ENCODE measurements at places on chromosomes 11 and 22.

DNA sequence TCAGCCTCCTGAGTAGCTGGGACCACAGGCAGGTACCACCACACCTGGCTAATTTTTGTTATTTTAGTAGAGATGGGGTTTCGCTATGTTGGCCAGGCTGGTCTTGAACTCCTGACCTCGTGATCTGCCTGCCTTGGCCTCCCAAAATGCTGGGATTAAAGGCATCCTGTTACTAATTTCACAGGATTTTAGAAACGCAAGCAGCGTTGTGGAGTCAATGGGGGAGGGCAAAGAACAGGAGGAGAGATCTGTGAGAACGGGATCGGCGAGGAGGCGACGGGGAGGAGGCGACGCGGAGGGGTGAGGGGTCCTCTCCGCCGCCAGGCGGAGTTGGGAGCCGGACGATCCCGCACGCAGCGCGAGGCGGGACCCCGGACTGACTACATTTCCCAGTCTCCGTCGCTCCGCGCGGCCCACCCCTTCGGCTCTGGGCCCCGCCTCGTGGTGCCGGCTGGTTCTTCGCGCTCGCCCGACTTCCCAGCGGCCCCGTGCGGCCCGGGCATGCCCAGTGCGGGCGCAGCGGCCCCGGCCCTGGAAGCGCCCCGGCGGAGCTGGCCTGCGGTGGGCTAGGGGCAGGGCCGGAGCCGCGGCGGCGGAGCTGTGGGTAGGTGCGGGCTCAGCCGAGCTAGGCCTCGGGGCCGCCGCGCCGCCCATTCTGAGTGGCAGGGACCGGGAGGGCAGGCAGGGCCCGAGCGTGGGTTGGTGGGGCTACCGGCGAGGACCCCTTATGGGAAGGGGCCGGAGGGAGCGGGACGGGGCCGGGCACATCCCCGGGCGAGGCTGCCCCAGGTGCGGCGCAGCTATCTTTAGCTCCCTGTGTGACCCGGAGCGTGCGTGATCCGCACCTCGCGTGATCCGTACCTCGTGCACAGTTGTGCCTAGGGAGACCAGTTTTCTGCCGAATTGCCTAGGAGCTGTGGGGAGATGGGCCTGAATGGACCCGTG, at the start of gene EI24:
EI24 (plus strand) TSS at position 508 of the 945 bp plus-strand sequence. CDS start 3,051 bp downstream, outside the sequence.
- DNase-seq: peak; percentile 89

GRCh38 chr11:8671651-8672062, 10.8 kb downstream of the TRIM66 start:
- no peak for DNase-seq

DNA sequence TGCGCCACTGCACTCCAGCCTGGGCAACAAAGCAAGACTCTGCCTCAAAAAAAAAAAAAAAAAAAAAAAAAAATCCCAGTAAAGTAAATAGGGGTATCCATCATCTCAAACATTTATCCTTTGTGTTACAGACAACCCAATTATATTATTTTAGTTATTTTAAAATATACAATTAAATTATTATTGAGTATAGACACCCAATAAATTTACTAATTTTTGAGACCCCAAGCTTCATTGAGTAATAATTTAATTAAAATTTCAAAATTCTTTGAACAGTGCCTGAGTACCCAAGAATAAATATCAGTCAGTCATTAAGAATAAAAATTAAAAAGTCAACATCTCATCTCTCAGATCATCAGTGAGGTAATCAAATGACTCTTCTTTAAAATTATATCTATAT, at the start of gene OR52N4:
OR52N4 (plus strand) TSS at position 301 of the 400 bp plus-strand sequence. CDS start 498 bp downstream, outside the sequence.
- DNase-seq: no peak

DNA sequence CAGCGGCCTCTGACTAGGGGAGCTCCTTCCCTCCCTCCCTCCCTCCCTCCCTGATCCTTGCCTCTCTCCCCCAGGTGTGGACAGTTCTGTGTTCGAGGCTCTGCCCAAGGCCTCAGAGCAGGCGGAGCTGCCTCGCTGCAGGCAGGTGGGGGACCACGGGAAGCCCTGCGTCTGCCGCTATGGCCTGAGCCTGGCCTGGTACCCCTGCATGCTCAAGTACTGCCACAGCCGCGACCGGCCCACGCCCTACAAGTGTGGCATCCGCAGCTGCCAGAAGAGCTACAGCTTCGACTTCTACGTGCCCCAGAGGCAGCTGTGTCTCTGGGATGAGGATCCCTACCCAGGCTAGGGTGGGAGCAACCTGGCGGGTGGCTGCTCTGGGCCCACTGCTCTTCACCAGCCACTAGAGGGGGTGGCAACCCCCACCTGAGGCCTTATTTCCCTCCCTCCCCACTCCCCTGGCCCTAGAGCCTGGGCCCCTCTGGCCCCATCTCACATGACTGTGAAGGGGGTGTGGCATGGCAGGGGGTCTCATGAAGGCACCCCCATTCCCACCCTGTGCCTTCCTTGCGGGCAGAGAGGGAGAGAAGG, 11.1 kb upstream of the POU2F3 start:
- DNase-seq: no peak

DNA sequence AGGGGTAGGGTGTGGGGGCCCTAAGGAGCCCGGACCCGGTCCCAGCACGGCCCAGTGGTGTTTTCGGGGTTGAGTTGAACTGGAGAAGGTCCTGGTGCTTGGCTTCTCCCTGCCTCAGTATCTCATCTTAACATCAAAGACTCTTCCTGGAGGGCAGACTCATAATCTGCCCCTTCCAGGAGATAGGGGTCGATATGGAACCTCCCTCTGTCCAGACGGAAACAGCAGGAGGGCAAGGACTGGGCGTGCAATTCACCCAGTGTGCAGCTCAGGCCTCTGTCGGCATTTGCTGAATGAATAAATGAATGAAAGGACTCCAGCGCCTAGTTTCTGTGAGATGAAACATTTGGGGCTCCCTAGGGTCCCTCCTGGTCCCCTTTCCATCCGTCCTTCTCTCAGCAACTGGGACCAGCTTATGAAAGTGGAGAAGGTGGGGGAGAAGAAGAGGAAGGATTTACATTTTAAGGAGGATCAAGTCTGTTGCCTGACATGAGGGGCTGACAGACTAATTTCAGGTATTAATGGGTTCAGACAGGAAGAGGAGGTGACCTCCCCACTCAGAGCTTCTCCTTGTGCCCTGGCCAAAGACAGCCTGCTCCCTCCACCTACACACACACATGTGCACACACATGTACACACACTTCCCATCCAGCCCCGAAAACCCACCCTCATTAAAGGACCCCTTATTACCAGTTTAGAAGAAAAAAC, 1.1 kb upstream of the SHISA8 start:
- DNase-seq: no peak

DNA sequence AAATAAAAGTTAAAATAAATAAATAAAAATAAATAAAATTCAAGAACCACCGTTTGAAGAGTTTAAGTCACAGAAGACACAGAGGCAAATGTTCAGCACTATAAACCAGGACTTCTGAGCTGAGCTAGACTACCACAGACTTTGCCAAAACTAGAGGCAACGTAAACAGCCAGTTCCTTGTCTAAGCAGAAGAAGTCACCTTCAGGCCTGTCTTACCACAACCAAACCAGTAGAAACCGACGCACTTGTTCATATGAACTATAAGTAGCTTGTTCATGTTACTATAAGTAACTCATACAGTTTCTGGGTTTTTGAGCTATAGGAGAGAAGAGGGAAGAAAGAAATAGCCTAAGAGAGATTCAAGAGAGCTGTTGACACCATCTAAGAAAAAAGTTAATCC, 48.3 kb downstream of the NNMT start:
- DNase-seq: no peak

- peak; percentile 85 for DNase-seq
Measured at GRCh38 chr11:95242845-95243605, 12.0 kb upstream of the SESN3 start.

DNA sequence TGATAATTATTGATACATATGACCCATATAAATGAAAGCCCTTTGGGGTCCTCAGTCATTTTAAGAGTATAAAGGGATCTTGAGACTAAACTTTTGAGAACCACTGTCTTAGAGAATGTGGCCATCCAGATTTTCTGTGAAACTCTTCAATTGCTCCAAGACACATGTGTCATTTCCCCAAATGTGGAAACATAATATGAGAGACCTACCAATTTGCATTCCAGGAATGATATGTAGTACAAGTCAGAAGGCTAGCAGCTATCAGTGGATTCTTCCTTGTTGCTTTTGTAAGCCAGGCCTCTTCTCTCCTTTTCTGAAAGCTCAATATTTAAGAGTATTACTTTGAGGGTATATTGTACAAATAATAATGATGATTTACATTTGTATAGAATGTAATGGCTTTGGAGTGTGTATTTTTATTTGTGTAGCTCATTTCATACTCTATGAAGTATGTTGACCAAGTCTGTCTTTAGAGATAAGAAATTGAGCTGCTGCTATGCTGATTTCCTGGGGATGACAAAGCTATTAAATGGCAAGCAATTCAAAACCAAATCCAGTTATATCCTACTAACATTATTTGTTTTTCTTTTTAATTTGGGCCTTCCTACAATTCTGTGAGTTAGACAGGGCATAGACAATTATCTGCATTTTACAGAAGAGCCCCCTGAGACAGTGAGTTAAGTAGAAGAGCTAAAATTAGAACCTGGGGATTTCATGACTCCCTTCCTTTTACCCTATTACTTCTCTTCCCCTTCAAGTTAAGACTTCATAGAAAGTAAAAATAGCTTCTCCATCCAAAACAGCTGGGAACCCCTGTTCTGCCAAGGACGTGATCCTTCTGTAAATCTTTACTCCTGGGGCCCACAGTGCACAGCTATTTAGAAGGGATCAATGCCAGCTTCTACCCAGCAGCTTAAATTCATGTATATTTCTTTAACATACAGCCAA, 131.9 kb downstream of the WNT11 start:
- DNase-seq: peak; percentile 48

- DNase-seq: no peak
Measured at GRCh38 chr11:70868341-70868885, 384.0 kb downstream of the SHANK2 start.

DNA sequence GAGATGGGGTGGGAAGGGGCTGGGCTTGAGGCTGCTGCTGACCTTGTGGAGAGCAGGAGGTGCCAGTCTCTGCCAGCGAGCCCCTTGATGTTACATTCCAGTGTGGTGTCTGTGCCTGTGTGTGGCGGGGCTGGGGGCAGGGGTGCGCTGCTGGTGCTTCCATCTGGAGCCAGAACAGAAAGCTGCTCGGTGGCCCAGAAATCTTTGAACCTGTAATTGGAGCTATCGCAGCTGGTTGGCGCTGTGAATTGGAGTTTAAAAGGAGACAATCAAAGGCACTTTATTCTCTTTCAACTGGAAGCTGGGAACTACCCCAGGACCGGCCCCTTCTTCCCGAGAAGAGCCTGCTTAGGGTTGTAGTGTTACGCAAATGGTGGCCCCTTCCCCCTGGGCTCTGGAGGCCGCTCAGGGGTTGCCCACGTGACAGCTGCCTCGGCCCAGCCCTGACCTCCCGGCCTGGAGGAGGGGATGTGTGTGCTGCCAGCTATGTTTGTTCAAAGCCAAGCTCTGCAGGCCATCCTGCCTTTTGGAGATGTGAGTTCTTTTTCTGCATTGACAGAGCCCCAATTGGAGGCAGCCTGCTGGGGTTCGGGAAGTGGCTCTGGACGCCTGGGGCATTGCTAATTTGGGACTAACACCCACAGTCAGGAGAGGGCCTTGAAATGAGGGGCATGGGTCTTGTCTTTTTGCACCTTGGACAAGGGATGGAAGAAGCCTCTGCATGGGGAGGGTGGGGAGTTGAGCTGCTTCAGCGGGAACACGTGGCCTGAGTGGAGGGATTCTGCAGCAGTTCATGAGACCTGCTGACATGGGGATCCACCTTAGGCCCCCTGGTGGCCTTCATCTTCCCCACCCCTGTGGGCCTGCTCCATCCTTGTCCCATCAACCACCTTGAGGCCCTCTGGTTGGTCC, 14.0 kb upstream of the ARSA start:
- no peak for DNase-seq

DNA sequence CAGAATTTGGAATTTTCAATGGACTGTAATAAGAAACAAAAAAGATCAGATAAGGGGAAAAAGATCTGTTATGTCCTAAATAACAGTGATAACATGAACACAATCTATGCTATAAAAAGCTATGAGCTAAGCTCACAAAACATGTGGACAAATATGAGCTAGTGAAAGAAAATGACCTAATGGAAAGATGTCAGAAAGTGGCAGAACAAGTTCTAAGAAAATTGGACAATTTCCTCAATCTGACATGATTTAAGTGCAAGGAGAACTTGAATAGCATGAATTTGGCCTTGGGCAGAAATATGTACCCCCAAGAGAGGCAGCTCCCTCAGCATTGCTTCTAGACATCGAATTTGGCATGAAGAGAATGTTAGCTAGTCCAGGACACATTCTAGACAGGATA, 212.0 kb upstream of the PGR start:
- no peak for DNase-seq
